Epithelial cell of esophagus (primary cell): ENCODE measurements at places on chromosomes 2 and 18.

- no peak for DNase-seq
Observed at GRCh38 chr18:48347756-48348326, 61.3 kb downstream of the ZBTB7C start.

GRCh38 chr2:238139196-238140039 is 950 bp downstream of the KLHL30 start:
- DNase-seq, result no peak

DNA sequence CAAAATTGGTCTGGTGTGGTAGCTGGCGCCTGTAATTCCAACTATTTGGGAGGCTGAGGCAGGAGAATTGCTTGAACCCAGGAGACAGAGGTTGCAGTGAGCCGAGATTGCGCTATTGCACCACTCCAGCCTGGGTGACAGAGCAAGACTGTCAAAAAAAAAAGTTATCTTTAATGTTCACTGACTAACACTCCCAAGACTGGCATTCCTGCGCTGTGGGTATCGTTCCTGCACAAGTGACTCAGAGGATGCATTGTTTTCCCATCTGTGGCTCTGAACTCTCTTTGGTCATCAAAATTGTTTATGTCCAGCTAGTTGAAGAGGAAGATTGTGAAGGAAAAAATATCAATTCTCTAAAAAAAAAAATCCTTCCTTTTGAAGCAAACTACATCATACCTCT is 539.0 kb downstream of the SOX11 start:
- no peak for DNase-seq

GRCh38 chr2:124888431-124888830 is 863.3 kb downstream of the CNTNAP5 start:
- DNase-seq, result no peak

GRCh38 chr2:44979581-44979980 is 29.7 kb downstream of the SIX2 start:
- no peak for DNase-seq

DNA sequence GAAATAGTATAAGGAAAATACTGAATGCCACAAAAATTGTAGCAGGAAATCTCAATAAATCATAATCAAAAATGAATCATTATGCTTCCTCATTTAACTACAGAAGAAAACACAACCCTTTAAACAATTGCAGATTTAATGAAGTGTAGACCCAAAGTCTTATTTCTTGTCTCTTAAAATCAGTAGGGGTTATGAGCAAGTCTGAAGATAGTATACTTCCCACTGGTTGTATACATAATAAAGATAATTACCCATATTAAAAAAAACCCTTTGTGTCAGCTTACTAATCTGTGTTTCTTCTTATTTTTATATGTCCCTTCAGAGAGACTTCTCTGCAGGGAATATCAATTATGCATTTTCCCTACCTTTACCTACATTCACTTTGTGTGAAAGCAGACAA is 504.7 kb downstream of the ERBB4 start:
- DNase-seq, result no peak

GRCh38 chr2:52139241-52139640 is 1107.3 kb upstream of the NRXN1 start:
- DNase-seq, result no peak

DNA sequence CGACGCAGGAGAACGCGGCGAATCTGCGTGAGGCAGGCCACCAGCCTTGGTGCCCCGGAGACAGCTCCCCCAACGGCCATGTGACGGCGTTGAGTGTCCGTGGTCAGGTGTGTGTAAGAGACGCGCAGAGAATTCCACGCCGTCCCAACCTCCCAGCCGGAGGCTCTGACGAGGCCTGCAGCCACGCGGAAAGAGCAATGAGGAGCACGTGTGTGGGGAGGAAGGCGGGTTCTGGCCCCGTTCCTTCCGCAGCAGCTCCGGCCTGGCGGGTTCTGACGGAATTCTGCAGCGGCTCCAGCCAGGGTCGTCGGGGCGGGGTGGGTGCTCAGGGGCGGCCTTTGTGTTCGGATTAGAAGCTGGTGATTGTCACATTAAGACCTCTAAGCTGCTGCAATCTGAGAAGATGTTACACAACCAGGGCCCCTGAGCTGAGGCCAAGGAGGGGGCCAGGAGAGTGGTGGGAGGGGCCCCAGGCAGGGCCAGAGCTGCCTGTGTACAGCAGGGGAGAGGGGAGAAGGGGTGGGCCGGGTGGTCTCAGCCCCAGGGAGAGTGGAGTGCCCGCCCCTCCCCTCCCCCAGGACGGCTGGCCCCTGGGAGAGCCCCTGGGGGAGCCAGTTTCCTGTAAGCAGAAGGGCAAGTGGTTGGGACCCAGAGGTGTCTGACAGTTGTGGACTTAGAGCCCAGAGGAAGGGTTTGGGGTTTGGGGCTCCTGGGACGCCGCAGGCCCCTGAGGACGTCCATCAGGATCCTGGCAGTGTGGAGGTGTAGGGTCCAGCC is 5.1 kb upstream of the GAL3ST2 start:
- DNase-seq, result no peak

GRCh38 chr2:106080959-106081358 is 113.1 kb downstream of the UXS1 start:
- no peak for DNase-seq

DNA sequence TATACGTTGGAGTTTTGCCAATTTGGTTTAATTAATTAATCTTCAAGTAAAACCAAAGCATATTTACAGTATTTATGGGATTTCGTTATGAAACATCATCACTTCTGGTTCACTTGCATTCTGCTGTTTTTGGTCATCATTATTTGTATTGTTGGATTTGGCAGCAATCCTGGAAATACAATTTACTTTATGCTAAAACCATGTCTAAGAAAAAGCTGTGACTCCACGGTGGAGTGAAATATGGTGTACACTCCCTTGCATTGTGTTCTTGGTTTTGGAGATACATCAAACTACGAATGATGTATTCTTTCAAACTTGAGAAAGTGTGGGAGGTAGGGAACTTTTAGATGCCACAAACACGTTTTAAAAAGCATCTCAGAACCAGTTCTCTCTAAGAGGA is 106.4 kb downstream of the CTAGE1 start:
- DNase-seq, result no peak

DNA sequence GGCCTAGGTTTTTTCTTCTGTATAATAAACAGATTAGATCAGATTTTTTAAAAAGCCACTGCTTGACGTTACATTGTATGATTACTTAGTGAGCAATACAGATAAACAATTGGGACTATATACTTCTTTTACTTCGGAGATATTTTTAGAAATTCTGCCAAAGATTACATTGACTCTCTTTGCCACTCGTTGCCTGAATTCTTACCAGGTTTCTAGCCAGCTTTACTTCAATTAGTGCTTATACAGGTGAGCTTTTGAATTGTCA is 156.6 kb downstream of the HAUS1 start:
- DNase-seq, result no peak

DNA sequence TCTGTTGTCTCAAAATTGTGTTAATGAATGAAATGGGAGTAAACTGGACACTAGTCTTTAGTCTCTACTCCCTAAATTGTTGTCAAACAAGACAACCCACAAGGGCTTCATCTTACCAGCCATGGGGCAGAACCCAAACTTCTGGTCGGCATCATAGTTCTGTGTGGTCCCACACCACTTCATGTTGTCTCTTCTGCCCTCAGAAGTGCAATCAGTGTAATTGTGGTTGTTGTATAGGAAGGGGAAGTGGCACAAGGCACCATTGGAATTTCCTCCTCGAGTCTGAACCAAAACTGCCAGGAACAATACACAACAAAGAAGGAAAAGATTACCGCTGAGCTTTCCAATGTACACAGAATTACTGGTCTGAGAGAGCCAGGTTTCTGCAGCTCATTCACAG is 12.6 kb downstream of the FN1 start:
- no peak for DNase-seq

DNA sequence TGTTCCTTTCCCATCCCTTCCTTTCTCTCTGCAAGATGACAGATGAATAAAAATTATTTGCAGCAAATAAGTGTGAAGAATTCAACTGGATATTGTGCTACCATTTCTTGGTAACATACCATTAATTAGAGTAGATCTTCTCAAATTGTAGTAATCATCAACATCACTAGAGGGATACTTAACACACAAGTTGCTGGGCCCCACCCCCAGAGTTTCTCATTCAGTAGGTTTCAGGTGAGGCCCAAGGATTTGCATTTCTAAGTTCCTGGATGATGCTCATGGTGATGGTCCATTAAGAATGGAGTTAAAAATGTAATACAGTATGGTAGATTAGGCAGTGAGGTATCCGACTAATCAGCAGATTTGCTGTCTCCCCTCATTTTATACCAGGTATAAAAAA is 594.0 kb downstream of the ERBB4 start:
- peak; percentile 38 for DNase-seq

- no peak for DNase-seq
Observed at GRCh38 chr2:17894556-17894955, 16.1 kb downstream of the KCNS3 start.

- no peak for DNase-seq
Observed at GRCh38 chr2:96247009-96247408, 18.8 kb downstream of the TMEM127 start.
